ENCODE measurements at places on chromosomes 11 and 22.

DNA sequence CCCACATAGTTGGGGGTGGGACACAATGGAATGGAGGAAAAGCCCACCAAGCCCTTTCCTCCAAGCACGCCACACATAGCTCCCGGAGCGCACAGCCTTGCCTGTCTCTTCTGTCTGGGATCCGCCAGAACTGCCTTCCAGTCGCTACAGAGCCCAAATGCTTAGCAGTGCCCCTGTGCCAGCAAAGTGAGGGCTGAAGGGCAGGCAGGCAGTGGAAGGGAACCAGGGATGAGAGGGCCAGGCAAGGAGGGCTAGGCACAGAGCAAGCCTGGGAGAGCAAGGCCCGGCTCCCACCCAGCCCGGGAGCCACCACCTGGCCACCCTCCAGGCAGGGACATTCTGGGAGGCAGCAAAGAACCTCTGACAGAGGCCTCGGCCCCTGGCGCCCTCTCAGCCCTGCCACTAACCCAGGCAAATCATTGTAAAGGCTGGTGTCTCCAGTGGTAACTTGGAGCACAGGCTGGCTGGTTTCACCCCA is 32.5 kb downstream of the PPP2R1B start:
- no peak for DNase-seq

GRCh38 chr11:102346456-102346747 is 612 bp upstream of the BIRC2 start:
- no peak for DNase-seq

DNA sequence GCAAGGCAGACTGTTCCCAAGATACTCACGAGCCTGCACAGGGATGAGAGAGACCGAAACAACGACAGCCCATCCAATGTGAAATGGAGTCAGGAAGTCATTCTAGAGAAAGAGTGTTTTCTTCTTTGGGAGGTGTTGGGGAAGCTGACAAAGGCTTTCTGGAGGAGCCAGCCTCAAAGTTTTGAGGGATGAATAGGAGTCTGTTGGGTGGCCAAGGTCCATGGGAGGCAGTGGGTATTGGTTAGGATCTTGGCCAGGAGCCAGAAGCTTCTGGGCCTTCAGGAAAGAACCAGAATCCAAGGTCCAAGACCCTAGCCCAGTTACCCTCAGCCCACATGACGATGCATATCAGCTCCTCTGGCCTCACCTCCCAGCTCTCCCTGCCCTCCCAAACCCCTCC is 59.9 kb upstream of the SHISAL1 start:
- DNase-seq = no peak

DNA sequence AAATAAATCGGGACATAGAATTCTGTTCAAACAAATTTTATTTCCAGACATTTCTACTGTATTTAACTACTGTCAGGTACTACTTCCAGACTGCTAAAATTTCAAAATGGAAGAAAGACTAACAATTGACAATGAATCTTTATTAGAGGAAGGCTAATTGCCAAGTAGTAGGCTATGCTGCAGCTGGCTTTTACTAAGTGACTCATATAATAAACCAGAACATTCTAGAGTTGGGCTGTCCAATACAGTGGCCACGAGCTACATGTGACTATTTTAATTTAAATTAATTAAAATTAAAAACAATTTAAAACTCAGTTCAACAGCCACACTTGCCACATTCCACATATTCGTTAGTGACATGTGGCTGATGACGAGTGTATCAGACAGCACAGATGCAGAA is 27.6 kb downstream of the CHKA start:
- no peak for DNase-seq

GRCh38 chr11:44978274-44978960 is 27.7 kb upstream of the TP53I11 start:
- no peak for DNase-seq

DNA sequence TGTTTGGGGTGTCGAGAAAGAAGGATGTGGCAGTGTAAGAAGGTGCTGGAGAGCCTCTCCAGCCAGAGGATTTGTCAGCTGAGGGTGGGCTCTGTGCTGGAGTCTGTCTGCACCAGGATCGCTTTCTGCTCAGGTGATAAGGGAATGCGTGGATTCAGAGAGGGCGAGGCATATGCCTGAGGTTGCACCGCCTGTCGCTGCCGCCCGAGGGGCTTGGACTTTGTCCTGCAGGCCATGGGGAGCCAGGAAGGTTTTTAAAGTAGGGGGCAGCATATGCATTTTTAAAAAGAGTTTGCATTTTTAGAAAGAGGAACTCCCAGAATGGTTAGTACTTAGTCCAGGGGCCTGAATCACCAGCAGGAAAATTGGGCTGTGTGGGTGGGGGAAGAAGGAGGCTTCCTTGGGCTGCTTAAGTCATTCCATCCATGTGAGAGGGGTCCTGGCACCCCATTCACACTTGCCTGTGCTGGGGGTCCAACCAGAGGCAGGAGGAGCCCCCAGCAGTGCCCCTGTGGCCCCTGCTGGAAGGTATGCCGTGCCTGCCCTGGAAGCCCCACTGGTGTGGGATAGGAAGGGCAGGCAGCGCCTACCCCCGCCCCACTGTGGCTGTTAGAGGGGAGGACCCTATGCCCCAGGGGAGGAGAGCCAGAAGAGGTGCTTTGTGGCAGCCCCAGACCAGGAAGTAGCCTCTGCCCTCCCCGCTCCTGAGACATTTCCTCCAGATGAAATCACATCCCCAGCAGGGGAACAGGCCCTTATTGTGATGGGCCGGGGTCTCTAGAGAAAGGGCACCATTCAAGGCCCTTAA is 35.8 kb upstream of the MYRF start:
- DNase-seq = no peak

GRCh38 chr11:61899146-61899841 is 7.9 kb upstream of the FADS3 start:
- peak; percentile 59 for DNase-seq
